Stimulated activated CD4-positive, alpha-beta T cell treated with anti-CD3 and anti-CD28 coated beads, Interleukin-1b, Interleukin-23, amount 100 ng/mL, for 1 hour (primary cell): ENCODE measurements at places on chromosomes 5 and 9.

- DNase-seq = no peak
Measured at GRCh38 chr5:142048272-142048671, 35.4 kb upstream of the GNPDA1 start.

DNA sequence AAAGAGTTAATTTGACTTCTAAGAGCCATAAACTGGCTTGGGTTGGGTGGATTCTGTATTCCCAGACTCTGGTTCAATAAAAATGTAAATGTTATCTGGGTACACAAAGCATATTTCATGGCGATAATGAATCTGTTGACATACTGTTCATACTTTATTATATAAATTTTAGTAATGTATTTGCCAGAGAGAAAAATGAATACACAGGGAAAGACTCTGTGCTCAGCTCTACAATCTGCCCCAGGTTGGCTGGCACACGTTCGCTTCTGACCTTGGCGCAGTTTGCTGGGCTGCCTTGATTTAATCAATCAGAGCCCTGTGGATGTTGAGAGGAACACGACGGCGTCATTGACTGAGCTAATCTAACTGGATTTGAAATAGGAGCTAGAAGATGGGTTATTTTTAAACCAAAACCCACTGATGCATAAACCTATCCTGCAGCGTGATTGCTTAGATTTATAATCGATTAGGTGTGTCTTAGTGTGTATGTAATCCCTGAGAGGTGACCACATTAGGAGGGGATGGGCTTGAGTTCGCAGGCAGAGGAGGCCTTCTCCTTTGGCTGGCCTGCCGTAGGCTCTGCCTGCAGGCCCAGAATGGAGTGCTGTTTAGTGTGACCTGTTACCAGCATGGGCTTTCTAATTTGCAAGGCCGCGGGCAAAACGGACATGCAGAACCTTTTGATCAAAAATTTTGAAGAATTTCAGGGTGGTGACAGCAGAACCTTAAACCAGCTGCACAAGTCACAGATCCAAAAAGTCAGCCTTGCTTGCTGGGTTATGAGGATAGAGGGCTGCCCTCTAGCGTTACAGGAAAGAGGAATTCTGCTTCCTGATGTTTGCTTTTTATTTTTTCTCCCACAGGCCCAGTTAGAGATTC is 3.9 kb upstream of the ADCY2 start:
- no peak for DNase-seq

GRCh38 chr5:17355586-17356346 is 138.3 kb downstream of the BASP1 start:
- no peak for DNase-seq

DNA sequence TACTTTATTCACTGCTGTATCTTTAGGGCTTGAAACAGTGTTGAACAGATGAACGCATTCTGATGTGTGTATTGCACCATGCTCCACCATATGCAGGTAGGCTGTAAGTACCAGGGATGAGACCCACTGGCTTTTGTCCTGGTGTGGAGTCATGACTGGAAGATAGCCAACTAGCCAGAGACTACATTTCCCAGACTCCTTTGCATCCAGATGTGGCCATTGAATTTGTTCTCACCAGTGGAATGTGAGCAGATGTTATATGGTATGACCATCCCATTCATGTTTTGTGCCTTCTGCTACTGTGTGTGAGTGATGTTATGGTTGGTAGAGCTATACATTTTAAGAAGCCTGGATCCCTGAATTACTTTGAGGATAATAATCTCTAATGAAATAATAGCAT is 7.4 kb upstream of the FBXL7 start:
- no peak for DNase-seq

DNA sequence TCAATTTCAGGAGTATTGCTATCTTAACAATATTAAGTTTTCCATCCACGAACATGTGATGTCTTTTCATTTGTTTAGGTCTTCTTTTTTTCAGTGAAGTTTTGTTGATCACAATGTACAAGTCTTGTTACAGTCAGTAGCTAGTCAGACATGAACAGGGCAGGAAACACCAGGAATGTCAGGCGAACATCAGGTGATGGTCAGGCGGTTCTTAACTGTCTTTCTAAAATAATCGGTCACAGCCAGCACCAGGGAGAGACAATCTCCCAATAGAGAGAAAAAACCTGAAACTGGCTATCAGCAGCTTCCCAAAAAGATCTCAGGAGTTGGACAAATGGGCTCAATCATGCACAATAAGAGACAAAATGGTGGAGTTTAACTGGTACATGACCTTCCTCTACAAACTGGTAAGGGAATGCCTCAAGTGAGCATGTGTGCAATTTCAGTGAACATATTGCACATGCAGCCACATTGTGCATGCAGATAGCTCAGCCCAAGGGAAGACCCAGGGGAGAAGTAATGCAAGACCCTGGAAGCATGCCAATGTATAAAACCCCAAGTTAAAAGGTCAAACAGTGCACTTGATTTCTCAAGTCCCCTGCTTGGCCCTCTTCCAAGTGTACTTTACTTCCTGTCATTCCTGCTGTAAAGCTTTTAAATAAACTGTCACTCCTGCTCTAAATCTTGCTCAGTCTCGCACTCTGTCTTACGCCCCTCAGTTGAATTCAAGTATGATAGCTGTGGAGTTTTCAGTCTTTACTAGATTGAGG is 176.1 kb upstream of the RASEF start:
- no peak for DNase-seq

- DNase-seq = no peak
Measured at GRCh38 chr9:115524453-115525059, 406.6 kb upstream of the TNC start.

GRCh38 chr9:38032266-38033110 is 36.5 kb downstream of the SHB start:
- no peak for DNase-seq

DNA sequence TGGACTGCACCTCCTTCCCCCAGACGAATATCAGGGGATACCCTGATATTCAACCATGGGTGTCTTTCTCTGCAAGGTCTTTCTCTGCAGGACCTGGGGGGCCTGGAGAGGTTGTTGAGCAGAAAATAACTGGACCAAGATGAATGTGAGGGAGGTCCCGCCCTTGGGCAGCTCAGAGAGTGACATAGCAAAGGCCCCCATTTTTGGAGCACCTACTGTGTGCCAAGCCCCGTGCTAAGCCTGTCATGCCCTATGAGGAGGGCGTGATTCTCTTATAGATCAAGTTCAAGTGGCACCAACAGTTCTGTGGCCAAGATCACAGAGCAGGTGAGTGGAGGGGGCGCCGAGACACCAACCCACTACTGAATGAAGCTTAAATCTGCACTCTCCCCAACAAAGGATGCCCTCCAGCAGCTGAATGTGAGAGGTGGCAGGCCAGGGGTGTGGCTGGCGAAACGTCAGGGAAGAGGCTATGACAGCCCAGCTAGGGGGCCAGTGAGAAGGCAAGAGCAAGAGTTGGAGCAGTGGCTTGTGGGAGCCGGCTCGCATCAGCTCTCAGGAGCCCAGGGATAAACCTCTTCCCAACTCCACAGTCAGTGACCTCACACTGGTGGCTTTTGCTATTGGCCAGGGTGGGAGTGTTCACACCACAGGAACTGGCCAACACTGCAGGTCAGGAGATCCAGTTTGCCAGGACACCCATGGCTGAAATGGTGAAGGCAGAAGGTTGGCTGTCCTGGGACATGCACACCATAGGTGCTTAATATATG is 5.3 kb downstream of the SARDH start:
- DNase-seq = no peak
